AG04450 (cell line): ENCODE measurements at places on chromosomes 4 and X.

GRCh38 chrX:56728752-56729151, 291 bp upstream of the NBDY start:
- no peak for DNase-seq

- DNase-seq: peak; percentile 82
These were observed 197.2 kb downstream of the PDGFC start for GRCh38 chr4:156774422-156774821.

GRCh38 chr4:75963558-75963957, 22.7 kb upstream of the NAAA start:
- DNase-seq: no peak

DNA sequence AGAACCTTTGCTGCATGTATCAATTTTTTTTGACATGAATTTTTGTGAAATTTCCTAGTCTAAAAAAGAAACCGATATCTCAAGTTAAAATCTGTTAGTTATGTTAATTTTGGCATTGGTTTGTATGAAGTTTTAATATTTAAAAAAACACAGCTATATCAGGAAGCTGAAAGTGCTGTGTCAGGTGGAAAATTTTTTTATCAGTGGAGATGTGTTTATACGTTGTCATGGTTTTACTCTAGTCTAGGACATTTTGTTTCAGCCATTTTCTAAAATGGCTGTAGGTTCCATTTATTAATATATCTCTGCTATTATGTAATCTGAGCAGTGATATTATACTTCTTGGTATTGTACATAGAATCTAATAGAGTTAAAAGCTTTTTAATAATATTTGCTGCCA, 34.2 kb downstream of the OCRL start:
- no peak for DNase-seq

DNA sequence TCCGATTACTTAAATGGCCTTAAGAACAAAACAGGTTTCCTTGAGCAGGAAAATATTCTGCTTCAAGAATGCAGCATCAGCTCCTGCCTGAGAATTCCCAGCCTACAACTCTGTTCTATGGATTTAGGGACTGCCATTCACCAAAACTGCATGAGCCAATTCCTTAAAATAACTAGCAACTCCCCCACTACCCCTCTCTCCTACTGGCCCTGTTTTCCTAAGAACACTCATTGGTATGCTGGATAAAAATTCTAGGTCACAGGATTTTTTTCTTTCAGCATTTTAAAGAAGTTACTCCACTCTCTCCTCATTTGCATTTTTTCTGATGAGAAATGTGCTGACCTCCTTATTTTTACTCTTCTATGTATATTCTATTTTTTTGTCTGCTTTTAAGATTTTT, 347.1 kb downstream of the IDS start:
- DNase-seq: no peak

DNA sequence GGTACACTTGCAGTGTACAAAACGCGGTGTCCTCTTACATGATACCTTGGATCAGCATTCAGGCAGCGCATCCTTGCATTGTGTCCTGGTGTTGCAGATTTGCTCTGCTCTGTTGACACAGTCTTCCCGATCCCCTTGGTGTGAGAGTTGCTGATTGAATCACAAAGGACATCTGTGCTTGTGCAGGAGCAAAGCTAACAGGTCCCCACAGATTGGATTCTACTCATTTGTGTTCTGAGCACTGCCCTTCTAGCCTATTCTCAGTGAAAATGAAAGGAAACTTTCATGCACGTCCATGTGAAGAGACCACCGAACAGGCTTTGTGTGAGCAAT, 171.4 kb downstream of the FRMPD4 start:
- no peak for DNase-seq

GRCh38 chrX:81662381-81662780, 460.5 kb downstream of the SH3BGRL start:
- DNase-seq: no peak

- no peak for DNase-seq
These were observed 13.4 kb downstream of the EDA2R start for GRCh38 chrX:66625525-66625924.

DNA sequence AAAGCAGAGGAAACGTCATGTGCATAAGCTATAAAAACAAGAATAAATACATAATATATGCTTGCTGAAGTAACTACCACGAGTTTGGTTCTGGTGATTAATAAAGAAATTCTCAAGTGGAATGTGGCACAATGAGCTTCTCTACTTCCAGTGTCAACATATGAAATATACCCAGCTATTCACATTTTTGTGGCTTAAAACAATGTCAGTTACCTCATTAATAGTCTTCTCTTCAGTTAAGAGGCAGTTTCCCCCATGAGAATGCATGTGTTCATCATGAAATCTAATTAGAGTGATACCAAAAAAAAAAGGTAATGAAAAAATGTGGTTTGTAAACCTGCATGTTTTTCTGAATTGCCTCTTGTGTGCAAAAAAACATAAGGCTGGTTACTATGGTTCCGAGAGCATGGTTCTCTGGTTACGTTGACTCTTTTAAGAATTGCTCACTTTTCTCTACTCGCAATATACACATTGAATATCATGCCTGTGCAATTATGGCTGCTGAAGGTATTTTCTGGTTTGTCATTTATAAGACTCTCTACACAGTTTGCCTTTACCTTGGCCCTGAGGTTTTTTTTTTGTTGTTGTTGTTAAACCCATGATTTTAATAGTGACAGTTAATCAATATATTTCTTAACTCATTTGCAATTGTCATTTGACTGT, 108.2 kb downstream of the PCDH7 start:
- no peak for DNase-seq

DNA sequence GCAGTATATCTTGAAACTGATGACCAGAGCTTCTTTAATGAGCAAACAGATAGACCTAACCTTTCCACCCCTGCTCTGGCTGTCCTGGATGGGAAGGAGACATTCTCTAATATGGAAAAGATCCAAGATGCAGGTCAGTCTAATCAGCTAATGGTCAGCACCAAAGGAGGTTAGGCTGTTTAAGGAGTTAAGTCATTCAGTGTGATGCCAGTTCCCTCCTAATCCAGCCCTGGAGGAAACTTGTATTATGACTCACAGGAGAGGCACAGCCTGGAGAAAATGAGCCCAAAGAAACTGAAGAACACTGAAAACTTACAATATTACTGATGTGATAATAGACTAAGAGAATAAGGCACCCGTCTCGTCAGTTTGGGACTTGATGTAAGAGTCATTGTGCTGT, 323.0 kb downstream of the HNRNPD start:
- no peak for DNase-seq

DNA sequence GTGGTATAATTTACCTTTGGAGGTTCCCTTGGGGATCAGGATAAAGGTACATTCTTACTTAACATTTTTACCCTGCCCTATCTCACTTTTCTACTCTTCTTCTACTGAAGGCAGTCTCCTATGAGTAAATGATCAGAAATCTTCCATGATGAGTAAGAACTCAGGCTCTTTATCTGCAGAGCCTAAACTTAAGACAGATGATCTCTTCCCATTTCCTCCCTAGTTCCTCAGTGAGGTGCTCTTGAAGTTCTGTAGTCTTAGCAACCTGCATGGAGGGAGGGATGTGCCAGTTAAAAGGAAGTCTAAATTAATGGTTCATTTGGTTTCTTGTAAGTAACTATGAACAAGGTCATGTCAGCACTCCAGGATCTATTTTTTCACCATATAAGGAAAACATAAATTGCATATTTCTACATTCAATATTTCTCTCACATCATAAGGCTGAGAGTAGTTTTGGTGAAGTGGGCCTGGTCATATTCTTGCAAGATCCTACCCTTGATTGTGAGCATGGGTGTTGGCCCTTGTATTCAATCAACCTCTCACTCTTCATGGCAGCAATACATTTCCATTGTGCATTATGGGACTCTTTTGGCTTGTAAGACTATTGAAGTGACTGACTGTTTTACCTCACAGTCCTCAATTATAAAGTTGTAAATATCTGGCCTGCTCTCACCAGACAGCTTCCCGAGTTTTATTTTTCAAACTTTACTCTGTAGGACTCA, 295.5 kb downstream of the SLC7A11 start:
- no peak for DNase-seq

DNA sequence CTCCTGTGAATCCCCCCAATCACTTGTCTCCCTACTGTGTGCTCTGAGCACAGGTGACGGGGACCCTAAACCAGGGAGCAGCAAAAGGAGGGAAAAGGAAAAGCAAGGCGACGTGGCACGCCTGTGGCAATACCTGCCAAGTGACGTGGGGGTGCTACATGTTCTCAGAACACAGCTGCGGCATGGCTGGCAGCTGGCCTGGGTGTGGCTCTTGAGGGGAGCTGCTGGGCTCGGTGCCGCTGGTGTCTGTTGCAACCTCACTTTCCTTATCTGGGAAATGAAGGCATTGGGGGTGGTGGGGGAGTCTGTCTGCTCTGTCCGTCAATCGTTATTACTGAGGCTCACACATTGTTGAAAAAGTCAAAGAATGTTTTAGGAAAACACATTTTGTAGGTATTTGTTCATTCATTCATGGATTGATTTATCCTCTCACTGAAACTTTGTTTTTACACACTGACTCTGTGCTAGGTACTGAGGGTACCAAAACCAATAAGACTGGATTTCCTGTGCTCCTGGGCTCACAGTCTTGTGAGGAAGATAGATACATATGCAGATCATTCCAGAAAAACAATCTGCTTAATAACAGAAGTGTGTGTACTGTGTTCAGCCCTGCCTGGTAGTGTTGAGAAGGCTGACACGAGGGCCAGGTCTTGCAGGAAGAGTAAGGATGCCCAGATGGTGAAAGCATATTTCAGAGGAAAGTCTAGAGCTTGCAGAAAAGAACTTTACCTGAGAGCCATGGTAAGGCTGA, 217.6 kb downstream of the PTTG2 start:
- no peak for DNase-seq

- DNase-seq: no peak
These were observed 343 bp downstream of the DACH2 start for GRCh38 chrX:86148594-86148993.

DNA sequence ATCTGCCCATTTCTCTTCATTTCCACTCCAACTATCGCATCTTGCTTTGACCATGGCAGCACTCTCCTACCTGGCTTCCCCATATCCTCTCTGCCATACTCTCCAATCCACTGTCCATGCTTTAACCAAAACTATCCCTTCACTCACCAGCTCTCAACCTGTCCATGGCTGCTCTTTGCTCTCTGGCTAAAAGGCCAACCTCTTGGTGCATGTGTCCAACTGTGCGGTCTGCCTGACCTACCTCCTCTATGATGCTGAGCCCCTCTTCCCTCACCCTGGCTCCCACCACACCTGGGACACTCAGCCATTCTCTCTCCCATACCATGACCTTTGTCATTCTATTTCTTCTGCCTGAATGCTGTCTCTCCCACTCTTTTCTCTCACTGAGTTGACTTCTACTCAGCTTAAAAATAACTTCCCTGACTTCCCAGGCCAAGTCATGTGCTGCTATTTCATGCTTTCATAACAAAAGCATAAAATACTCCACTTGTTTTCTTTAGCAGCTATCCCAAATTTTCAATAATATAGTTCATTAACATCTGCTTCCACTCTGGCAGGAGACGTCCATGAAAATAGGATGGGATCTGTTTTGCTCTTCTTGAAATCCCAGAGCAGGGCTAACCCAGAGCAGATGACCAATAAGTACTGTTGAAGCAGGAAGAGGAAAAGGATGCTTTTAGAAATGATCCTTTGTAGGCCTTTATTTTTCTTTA, 29.8 kb upstream of the KLF3 start:
- DNase-seq: no peak

GRCh38 chr4:146932116-146932515, 13.5 kb downstream of the TTC29 start:
- DNase-seq: no peak

DNA sequence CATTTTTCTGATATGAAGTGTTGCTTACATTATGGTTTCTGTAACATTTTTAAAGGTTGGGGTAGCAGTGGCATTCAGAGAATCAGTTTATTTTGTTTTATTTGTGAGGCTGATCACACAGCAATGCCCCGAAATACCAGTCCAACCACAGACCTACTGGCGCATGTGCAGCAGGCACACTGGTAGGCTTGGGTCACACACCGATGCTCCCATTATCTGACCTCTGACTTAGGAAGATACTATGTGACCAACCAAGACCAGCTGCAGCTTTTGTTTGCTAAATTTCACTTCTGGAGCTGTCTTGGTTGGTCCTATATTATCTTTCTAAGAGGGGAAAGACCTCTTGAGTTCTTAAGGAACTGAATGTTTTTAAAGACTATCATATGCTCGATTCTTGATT, 18.7 kb downstream of the PGM2 start:
- no peak for DNase-seq

DNA sequence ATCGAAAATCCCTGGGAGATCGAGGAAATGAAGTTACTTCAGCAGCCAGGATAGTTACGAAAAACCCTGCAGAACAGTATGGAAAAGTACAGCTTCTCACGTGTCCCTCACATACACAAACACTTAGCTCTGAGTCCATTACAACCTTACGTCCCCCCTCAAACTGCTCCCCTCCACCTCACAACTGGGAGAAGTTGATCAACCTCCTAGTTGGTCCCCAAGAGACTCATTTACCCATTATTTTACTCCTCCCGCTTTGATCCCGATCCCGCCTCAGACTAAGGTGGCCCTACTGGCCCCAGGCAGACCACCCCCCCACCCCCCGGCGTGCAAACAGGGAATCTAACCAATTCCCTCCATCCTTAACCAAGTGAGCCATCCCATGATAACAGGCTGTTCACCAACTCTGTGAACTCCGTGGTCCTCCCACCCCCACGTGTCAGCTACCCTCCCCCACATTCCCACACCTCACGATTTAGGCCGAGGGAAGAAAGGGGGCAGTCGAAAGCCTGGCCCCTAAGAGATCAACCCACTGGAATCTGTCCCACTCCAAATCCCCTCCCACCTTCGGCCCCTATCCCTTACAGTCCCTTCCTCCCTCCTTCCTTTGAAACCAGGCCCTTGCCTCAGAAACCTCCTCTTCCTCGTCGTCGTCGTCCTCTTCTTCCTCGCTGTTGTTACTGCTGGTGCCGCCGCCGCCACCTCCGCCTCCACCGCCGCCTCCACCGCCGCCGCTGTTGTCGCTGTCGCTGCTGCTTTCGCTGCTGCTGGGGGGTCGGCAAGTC, 755 bp downstream of the ANKRD17 start:
- DNase-seq: no peak

- DNase-seq: no peak
These were observed 18.4 kb upstream of the RFC1 start for GRCh38 chr4:39384563-39384962.

- peak; percentile 3 for DNase-seq
These were observed 1163.5 kb upstream of the PABPC4L start for GRCh38 chr4:135365065-135365464.

DNA sequence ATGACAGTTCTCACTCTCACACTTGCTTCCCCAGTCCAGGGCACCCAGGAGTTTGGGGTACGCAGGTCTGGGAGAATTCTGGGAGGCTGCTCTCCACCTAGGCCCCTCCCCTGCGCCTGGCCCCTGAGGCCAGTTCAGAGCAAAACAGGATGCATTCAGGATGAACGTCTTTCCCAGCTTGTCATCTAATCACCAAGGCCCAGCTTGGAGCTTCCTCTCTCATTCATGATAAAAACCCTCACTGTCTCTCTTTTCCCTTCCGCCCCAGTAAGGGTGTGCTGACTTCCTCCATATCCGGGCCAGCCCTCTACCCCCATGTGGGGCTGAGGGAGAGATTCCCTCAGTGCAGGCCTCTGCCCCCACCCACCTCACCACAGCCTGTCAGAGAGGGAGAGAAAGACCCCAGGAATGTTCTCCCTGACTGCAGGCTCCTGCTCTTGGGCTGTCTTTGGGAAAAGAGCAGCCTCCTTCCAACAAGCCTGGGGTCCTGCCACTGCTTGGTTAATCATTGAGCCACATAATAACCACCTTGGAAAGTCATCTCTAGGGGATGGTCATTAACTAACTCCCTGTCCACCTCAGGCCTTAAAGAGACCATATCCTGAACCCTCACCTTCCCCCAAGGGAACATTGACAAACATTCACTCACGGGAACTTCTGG, 50.1 kb downstream of the STARD8 start:
- no peak for DNase-seq

GRCh38 chr4:124123181-124123580, 589.4 kb downstream of the ANKRD50 start:
- no peak for DNase-seq
